ENCODE measurements at places on chromosomes 11 and 22.

DNA sequence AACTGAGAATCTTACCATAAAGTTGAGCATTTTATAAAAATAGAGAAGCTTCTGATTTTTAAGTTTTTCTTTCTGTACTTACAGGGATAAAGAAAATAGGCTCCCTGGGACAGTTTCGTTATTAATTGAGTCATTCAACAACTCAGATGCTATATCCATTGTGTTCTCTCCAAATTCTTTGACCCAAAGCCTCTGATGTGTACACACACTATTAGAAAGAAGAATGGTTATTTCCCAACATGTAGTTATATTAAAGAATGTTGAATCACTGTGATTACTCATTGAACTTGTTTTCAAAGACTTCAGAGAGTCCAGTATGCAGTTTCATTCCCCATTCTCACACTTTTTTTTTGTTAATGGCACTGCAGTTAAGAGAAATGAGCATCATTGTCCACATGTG, 734.3 kb upstream of the ARHGAP42 start:
- no peak for DNase-seq

DNA sequence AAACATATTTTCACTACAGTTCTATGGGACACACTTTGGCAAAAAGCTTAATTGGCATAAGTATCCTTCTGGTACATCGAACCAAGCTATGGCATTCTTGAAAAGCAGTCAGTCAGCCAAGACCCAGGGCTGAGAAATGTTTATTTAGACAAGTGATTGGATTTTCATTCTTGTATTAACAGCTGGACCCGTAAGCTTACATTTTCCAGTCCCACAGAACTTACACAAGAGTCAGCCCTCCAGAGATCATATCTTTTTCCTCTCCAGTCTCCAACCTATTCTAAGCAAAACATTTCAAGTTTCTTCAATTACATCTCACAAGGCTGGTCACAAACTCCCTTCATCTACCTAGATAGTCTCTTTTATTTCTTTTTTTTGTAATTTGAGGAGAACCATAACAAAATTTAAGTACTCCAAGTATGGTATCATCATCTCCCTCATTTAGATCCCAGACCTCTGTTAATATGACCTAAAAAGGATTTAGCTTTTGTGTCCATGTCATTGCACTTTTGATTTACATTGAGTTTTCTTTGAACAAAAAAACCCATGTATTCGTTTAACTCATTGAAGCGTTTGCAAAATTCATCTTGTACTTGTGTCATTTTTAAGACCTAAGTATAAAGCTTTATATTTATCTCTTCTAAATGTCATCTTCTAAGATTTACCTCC, 67.9 kb upstream of the GRK3 start:
- DNase-seq, result no peak

GRCh38 chr11:16191868-16192240, 164.5 kb downstream of the SOX6 start:
- no peak for DNase-seq

DNA sequence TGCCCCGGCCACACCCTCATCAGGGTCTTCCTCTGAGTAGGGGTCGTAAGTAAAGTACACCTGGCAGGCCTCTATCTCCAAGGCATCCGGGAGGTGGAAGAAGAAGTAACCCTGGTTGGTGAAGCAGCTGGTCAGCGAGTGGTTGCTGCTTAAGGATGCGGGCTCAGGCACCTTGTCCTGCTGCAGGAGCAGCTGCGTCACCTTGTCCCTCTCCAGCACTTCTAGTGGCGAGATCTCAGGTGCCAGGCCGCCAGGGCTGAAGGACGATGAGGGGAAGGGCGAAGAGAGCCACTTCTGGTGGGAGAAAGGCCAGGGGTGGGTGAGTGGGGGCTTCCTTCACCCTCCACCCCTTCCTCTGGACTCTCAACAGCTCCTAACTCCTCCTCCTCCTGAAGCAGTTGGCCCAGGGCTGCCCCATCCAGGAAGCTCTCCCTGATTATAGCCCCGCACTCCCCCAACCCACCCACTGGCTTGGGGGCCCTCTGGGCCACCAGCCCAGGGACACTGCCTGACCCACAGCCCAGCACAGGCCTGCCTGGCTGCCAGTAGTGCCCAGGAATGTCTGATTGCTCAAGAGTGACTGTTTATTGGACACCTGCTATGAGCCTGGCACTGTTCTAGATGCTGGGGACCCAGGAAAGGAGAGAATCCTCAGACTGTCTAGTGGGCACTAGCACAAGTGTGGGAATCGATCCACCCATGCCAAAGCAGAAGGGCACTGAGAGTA, 19.2 kb upstream of the TMPRSS6 start:
- no peak for DNase-seq

- no peak for DNase-seq
These were observed 70.5 kb downstream of the RPUSD4 start for GRCh38 chr11:126140926-126141280.

- no peak for DNase-seq
These were observed 125.7 kb downstream of the DYNC2H1 start for GRCh38 chr11:103234974-103235373.

- no peak for DNase-seq
These were observed 150.8 kb upstream of the C11orf58 start for GRCh38 chr11:16587670-16588069.

DNA sequence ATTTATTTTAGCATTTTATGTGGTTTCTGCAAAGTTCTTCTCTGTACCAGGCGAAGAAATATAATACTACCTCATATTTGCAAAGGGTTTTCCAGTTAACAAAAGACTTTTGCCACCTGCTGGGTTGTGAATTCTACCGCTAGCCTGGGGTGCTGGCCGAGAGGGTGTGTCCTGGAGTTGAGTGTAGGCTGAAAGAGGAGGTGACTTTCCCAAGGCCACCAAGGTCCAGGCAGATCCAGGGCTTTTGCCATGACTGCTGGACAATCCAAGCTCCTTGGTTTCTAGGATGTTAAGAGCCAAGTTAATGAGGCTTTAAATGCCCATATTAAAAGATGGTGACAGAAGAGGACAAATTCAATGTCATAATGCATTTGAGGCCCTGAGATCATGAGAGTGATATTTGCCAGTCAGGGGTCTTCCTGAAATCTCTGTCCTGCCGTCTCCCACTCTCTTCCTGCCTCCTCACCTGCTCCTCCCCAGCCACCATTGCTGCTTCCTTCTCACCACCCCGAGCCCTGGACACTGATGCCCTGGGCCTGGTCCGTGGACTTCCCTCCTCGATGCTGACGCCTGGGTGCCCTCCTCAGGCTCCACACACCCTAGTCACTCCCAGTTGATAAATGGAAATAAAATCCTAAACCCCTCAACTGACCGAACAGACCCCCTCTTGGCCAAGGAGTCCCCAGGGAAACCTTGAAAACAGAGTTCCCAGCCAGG, 825.6 kb downstream of the TBC1D22A start:
- DNase-seq, result no peak

DNA sequence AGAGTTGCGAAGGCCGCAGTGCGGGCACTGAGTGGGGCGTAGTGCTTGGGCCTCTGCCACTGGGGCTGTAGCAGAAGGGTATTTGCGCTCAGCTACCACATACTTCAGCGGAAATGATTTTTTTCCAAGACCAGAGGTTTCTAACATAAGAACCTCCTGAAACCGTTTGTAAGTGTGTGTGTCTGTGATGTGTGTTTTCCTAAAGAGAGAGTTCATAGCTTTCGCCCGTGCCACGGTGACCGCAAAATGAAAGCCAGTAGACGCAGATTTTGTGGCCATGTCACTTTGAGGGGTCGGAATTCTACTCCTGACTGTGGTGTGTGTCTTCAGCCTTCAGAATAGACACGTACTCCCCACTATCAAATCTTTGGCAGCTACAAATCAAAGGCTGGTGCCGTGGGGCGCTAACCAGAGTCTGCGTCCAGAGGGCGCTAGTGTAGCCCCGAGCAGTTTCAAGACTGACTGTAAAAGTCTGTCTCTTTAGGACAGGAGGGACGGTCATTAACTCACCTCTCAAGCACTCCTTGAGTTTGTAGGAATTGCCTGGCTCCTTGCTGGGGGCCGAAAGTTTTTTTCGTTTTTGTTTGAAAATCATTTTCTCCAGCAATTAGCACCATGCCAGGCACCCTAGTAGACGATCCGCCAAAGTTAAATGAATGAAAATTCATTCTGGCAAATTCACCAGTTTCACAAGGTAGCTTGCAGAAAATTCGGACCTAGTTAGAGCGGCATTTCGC, 2.5 kb upstream of the CALCA start:
- no peak for DNase-seq

DNA sequence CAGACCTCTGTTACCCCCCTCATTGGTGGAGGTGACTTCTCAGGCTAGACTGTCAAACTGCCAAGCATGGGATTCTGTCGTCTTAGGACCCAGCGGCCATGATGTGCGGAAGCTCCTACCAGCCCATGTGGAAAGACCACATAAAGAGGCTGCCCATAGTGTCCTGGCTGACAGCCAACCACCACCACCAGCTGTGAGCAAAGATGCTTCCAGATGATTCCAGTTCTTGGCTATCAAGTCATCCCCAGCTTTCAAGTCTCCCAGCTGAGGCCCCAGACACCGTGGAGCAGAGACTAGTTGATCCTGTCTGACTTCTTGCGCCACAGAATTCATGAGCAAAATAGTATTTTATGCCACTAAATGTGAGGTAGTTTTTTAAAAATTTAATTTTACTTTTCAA, 32.9 kb downstream of the SCUBE1 start:
- no peak for DNase-seq

DNA sequence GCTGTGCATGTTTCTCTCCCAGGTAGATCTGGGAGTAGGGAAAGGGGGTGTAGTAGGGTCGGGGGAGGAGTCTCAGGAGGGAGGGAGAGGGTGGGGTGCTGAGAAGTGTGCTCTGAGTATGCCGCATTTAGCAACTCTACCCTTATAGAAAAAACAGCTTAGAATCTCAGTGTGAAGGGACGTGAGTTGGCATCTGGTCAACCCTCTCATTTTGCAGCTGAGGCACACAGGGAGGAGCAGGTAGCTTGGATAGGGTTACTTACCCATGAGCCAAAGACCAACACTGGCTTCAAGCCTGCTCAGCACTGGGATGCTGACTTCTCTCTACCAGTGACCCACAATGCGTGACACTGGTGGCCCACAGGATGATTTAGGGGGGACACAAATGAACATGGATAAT, 95.9 kb downstream of the FBXO7 start:
- DNase-seq, result no peak

GRCh38 chr11:95306801-95307200, 75.8 kb upstream of the SESN3 start:
- DNase-seq, result no peak

DNA sequence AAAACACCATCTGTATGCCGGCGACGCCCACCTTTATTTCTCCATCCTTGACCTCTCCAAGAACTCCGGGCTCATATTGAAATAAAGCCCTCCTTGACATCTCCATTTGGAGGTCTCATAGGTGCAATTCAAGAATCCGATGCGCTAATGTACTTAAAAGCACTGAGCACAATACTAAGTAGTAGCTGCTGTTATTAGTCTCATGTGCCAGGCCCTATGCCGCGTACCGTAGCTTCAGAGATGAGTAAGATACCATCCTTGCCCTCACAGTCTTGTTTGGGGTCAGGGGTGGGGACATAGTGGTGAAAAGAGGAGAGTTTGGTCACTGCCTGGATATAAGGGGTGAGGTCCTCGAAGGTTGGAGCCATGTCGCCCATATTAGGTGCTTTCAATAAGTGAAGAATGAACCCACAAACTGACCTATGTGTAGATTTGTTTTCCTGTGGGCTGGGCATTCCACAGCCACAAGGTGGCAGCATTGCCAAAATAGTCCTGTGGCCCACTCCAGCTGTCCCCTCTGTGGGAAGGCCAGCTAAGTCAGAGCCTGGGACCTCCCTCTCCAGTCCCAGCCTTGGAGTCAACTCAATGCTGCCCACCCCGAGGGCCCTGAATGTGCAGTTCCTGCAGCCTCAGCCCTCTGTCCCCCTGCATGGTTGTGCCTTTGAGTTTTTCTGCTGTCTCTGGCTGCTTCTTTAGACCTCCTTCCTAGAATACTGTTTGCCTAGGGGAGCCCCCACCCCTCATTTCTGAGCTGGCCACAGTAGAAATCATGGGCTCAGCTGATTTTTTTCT, 6.5 kb downstream of the DCPS start:
- peak; percentile 55 for DNase-seq

DNA sequence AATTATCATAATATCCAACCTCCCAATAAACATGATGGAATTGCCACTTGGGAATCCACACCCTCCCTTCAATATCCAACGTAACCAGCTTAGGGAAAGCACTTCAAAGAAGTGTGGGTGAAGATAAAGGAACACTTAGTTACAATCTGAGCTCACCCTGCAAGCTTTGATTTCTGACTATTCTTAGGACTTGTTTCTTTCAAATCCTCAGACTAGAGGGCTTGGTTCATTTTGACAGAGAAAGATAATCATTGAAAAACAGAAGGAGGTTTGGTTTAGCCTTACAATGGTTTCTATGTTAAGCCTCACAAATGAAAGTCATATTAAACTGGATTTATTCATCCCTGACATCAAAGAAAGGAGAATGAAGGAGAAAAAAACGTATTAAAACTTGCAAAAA, 57.9 kb upstream of the SYT13 start:
- no peak for DNase-seq

DNA sequence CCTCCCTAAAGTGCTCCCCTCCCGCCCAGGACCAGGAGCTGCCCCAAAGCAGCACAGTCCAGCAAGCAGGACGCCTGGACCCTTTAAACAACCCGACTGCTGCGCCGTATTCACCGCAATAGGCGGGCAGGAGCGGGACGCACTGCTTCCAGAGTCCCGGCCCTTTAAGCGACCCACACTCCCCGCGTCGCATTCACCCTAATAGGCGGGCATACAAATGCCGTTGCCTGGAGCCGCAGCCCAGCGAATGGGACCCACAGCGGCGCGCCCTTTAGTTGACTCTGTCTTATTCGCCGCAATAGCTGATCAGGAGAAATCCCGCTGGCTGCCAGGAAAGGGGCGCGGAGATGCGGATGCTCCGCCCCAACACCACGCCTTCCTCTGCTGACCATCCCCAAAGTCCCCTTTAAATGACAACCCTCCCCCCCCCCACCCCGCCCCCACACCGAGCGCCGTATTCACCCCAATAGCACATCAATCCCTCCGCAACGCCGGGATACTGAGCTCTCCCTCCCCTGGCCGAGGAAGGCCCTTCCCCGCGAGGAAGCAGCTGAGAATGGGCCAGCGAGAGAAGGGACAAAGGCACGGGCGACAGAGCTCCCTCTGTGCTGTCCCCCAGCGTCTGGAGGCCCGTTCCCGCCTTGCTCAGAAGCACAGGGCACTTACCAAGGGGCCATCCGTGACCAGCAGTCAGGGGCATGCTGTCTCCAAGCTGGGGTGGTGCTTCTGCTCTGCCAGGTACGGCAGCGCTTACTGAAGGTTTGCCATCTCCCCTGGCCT, 4.7 kb downstream of the OSBPL5 start:
- peak; percentile 85 for DNase-seq

- DNase-seq, result no peak
These were observed 145.2 kb upstream of the SYT13 start for GRCh38 chr11:45431046-45432018.

GRCh38 chr22:34236527-34236926, 316.3 kb upstream of the LARGE1 start:
- DNase-seq, result no peak
